ENCODE measurements at places on chromosomes 1 and 21.

GRCh38 chr1:115782571-115783281 is 14.2 kb upstream of the CASQ2 start:
- H3K27me3 ChIP-seq = no peaks in the 10 kb centered on the region
- H3K27ac ChIP-seq = peak overlapping the region; percentile 67
- H3K4me3 ChIP-seq = no peak overlapping the region

DNA sequence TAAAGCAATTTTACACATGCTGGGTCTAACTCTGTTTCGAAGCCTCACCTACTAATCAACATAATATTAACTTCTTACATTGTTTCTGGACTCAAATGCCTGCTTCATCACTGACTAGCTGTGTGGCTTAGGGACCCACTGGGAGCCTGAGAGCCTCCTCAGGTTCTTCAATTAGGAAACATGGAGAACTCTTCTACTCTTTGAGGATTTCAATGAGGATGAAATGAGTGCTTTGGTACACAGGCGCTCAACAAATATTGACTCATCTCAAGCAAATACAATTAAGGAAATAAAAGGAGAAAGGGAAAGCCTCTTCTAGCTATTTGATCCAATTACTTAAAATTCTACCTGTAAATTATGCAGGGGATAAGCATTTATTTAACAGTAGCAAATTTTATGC is 84.4 kb upstream of the JAK1 start:
- DNase-seq = no peak
- H3K27me3 ChIP-seq = no peaks in the 10 kb centered on the region
- H3K4me3 ChIP-seq = no peak overlapping the region
- H3K36me3 ChIP-seq = peaks cover 5% of the 10 kb centered on the region
- H3K27ac ChIP-seq = no peak overlapping the region
- H3K4me1 ChIP-seq = peaks cover 8% of the 10 kb centered on the region

DNA sequence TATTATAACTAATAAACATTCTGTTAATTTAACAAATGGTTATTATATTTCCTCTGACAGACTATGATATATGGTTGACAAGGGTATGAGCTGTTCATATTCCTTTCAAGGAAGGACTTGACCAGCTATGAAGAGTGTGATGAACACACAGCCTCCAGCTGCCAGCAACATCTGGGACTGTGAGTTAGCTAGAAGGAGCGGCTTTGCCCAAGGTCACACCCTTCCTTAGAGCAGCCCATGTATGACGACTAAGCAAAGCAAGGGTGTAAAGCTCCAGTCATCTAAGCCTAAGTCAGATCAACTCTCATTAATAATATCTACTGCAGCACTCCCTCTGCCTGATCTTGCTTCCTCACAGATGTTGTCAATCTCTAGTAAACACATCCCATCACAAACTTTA is 355.4 kb downstream of the PLPP3 start:
- H3K27ac ChIP-seq = no peak overlapping the region
- H3K4me1 ChIP-seq = no peaks in the 10 kb centered on the region
- no peak for DNase-seq
- no peaks in the 10 kb centered on the region for H3K36me3 ChIP-seq
- no peaks in the 10 kb centered on the region for H3K27me3 ChIP-seq
- H3K4me3 ChIP-seq = no peak overlapping the region

GRCh38 chr1:46807046-46807972 is 8.5 kb downstream of the CYP4B1 start:
- peaks cover 41% of the 10 kb centered on the region for H3K4me1 ChIP-seq
- H3K36me3 ChIP-seq = peaks cover 11% of the 10 kb centered on the region

GRCh38 chr1:111570781-111571181 is 48.8 kb upstream of the RAP1A start:
- no peaks in the 10 kb centered on the region for H3K27me3 ChIP-seq
- H3K36me3 ChIP-seq = no peaks in the 10 kb centered on the region
- DNase-seq = no peak
- H3K27ac ChIP-seq = no peak overlapping the region
- H3K4me1 ChIP-seq = peaks cover 14% of the 10 kb centered on the region
- no peak overlapping the region for H3K4me3 ChIP-seq

GRCh38 chr1:200890818-200891773 is 3.6 kb upstream of the INAVA start:
- H3K27ac ChIP-seq = no peak overlapping the region
- H3K27me3 ChIP-seq = peaks cover 43% of the 10 kb centered on the region
- DNase-seq = no peak
- H3K36me3 ChIP-seq = no peaks in the 10 kb centered on the region
- H3K4me3 ChIP-seq = peak overlapping the region; percentile 48
- H3K4me1 ChIP-seq = peaks cover 28% of the 10 kb centered on the region

DNA sequence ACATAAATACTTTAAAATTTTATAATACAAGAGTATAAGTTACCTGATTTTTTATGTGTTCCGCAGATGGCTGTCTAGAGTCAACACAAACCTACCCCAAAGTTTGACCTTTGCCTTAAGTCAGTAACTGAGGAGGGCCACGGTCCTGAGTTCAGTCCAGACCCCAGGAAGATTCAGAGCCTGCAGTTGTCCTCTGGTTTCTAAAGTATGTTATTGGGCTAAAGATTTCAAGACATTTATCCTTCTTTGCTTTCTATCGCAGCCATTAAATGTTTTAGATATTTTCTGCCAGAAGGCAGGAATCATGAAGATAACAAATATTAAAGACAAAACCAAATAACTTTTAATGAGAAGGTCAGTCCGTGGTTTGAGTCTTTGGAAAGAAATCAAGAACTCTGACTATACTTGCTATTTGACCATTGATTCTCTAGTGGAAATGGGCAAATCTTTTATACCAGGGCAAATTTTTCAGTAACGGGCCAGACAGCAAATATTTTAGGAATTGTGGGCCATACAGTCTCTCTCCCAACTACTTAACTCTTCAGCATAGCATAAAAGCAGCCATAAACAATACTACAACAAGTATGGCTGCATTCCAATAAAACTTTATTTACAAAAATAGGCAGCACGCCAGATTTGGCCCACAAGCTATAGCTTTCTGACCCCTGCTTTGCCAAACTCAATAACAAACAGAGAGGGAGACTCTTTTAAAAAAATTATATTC is 38.0 kb upstream of the HAO2 start:
- no peak for DNase-seq
- H3K4me3 ChIP-seq = no peak overlapping the region
- H3K27ac ChIP-seq = no peak overlapping the region

DNA sequence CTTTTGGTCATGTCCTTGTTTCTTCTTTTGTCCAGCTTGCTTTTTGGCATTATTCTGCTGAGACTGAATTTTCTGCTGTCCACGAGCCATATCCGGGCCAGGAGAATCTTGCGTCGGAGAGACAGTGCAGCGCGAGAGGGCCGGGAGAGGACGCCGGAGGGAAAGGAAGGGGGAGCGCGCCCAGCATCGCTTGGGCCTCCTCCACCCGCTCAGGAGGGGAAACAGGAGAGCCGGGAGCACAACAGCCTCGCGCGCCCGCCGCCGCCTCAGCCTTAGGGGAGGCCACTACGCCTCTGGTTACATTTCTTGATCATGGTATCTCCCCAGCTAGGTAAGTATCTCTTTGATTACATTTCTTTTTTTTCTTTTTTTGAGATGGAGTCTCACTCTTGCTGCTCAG is 7.4 kb upstream of the DEGS1 start:
- H3K4me3 ChIP-seq = peak overlapping the region; percentile 16
- no peaks in the 10 kb centered on the region for H3K36me3 ChIP-seq
- DNase-seq = no peak
- H3K27ac ChIP-seq = peak overlapping the region; percentile 82
- no peaks in the 10 kb centered on the region for H3K27me3 ChIP-seq
- peaks cover 24% of the 10 kb centered on the region for H3K4me1 ChIP-seq

DNA sequence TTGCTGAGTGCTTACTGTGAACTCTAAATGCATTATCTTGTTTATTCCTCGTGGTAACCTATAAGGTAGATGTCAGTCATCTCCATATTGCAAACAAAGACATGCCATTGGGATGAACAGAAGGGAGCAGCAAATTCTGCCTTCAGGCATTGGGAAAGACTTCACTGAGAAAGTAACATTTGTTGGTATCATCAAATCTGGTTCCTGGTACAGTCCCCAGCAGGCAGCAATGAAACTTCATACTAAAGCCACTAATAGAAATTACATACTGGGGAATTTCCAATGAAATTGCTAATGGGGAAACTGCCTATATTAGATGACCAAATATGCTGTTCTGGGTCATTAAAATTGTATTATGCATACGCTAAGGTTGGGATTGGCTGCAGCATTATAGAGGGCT is 47.3 kb upstream of the ST6GALNAC5 start:
- DNase-seq = no peak
- H3K27me3 ChIP-seq = no peaks in the 10 kb centered on the region
- H3K4me3 ChIP-seq = no peak overlapping the region
- no peaks in the 10 kb centered on the region for H3K36me3 ChIP-seq
- no peak overlapping the region for H3K27ac ChIP-seq

DNA sequence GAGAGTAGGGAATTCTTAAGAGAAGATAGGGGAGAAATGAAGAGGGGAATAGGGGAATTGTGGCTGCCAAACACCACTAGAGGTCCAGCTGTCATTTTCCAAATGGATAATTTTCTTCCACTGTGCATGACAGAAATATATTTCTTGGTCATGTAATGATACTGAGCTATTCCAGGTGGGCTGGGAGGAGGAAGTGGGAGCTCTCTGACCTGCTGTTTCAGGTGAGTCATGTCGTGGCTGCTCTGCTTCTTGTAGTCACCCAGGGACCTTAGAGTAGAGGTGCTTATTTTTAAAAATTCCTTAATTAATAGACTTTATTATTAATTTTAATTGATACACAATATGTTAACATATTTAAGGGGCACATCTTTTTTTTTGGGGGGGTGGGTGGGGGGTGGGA is 11.9 kb downstream of the PDE4B start:
- H3K4me3 ChIP-seq = no peak overlapping the region
- H3K27me3 ChIP-seq = no peaks in the 10 kb centered on the region
- no peaks in the 10 kb centered on the region for H3K36me3 ChIP-seq

DNA sequence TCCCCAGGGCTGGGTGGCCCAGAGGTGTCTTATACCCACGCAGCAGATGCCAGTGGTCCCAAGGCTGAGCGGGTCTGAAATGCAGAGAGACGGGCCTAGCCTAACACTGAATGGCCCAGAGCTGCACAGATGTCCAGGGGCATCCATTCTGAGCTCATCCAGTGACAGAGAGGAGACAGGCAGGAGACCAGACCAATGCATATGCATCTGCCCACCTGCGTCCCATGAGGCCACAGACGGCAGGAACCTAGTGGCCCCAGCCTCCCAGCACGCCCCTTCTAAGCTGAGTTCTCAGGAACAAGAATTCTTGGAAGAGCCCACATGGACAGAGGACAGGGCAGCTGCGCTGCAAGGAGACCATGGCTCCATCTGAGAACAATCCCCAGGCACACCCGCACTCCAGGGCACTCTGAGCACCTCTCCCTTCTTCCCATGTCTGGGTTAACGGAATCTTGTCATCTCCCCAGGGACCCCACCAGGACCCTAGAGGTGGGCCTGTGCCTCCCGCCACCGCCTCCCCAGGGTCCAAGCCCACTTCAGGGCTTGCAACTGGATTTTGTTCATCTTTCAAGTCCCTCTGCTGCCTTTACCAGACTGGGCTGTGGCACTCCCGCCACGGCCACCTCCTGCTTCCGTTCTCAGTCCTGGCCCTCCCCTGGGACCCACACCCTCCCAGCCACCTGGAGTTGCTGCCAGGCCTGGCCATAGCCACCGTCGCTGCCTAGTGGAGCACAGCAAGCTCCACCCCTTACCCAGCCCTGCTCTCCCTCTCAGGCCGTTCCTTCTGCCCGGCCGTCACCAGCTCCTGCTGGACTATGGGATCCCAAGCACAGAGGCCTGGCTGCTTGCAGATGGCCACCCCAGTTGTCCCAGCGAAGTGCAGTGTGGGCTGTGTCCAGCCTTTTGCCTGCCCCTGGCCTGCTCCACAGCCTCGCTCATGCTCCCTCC is 3.3 kb downstream of the WNT3A start:
- H3K4me3 ChIP-seq = no peak overlapping the region
- no peak overlapping the region for H3K27ac ChIP-seq
- DNase-seq = peak; percentile 52
